ENCODE measurements at places on chromosomes 12 and 14. TPM values are rescaled to one million over a fixed set of nuclear protein-coding genes. Genes with fewer than 3 reads are reported as not detected.
A peak's percentile ranks its signal among the peaks of the same experiment; 100 is the strongest.

- H3K27me3 ChIP-seq, result no peaks in the 10 kb centered on the region
- H3K4me3 ChIP-seq, result no peak overlapping the region
- DNase-seq, result no peak
- no peak overlapping the region for H3K27ac ChIP-seq
- no peaks in the 10 kb centered on the region for H3K4me1 ChIP-seq
These were observed 68.6 kb downstream of the C12orf50 start for GRCh38 chr12:87960566-87960965.

DNA sequence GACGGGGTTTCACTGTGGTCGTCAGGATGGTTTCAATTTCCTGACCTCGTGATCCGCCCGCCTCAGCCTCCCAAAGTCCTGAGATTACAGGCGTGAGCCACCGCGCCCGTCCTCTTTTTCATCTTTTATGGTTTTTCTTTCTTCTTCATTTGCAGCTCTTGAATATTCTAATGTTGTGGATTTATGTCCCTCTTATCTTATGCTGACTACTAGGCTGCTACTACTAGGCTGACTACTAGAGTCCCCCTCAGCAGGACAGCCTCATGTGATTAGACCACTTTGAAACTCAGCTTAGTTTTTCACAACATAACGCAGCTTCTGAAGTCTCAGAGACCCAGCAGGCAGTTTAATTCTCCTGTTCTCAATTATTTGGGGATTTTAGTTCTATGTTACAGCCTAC lies 857 bp upstream of the CLEC4E start:
- H3K4me3 ChIP-seq, result no peak overlapping the region
- H3K27ac ChIP-seq, result no peak overlapping the region
- peaks cover 7% of the 10 kb centered on the region for H3K27me3 ChIP-seq

DNA sequence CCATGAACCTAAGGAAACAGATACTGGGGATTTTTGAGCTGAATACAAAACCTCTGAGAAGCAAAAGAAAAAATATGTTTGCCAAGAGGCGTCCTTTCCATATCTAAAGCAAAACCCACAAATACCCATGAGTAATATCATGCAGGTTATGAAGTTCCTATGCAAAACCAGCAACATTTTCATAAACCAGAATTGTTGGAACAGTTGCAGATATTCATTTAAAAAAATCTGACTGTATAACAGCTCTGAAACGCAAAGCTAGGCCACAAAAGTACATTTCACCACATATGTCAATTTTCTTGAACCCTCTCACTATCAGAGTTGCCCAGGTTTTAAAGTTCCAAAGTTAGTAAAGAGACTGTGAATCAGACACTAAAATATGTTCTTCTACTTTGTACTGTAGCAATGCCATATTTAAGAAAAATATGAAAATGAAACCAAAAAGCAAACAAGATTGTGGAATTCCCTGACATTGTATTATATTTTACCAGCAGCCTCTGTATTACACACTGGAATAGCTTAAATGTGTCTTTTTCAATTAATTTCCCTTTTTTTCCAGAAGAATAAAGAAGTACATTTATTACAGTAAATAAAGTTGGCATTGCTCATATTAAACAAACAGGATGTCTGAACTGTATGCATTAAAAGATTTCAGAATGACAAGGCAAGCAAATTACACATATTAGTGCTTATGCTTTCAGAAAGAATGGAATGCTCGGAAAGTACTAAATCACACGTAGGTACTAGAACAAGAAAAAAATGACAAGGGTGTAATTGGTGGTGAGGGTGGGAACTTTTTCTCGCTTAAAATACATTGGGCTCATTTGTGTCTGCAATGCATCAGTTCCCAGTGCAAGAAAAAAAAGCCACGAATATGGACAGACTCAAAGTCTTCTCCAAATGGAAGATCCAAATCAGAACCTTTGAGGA lies 33.6 kb upstream of the HIF1A start:
- no peak overlapping the region for H3K4me3 ChIP-seq

DNA sequence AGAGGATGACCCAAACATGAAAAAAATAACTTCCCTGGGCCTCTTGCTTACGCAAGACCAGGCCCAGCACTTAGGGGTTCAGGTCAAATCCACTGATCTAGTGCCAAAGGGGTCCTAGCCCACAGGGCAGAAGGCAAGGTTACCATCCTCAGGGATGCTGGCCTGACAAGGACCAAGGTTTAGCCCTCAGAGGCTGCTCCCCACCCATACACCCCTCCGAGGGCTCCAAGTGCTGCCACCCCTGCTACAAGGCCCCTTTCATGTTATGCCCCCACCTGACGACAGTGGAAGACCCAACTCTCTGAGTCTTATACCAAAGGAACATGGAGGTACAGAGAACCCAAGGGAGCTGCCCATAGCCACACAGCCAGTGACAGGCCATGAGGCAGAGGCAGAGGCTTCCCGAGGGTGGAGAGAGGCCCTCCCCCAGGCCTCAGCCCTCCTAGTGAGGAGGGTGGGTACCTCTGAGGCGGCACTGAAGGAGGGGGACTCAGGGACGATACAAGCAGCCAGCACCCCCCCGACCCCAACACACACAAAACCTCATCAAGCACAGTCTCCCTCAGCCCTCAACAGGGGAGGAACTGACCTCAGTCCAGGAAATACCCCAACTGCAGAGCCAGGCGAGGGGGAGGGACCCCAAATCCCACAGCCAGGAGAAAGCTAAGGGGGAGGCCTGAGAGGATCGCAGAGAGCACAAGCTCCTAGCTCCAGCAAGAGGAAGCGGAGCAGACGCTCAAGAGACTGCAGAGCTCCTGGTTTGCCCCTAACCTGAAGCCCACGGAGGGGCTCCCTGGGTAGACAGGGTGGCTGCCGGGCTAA lies 37.0 kb downstream of the ANAPC7 start:
- no peak overlapping the region for H3K27ac ChIP-seq
- DNase-seq, result no peak

DNA sequence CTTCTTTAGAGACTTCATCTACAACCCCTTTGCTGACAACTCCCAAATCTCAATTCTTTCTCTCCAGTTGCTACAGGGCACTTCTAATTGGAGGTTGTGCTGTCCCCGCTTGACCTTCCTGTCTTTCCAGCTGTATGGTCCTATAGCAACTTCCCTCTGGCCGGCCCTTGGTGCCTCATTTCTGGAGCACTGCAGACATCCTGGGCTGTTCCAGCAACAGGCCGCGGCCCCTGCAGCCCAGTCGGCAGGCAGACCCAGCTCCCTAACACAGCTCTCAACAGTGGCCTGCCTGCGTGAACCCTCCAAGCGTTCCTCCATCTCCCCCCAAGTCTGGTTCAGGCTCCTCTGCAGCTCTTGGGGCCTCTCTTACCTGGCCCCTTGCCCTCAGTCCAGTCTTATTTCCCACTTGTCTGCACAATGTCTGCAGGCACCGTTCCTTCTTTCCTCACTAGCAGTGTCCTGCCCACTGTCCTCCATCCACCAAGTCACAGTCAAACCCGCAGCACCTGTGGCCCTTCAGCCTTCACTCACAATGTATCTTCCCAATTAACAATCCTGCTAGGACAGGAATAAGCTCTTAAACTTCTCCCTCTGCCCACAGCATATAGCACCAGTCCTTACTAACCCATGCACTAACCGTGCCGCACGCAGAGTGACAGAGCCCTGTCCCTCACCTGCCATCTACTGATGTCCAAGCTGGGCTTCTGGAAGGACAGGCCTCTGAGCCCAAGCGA lies 1.6 kb upstream of the EML1 start:
- no peak overlapping the region for H3K4me3 ChIP-seq
- H3K4me1 ChIP-seq, result peaks cover 8% of the 10 kb centered on the region
- no peak overlapping the region for H3K27ac ChIP-seq
- no peaks in the 10 kb centered on the region for H3K27me3 ChIP-seq

DNA sequence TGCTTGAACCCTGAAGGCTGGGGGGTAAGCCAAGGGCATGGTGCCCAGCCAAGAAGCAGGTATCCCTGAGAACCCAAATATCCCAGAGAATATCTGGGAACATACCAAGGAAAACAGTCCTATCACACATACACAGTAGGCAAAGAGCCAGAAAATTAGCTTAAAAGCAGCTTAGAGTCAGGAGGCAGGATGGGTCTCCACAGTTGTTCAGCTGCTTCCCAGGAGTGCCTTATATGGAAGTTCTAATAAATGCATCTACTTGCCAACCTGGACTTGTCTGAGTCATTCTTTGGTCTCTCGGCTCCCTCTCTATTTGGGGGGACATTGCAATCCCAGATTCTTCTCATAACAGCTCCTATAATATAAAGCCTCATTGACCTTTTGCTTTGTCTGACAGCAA lies 9.0 kb upstream of the GPR135 start:
- peaks cover 63% of the 10 kb centered on the region for H3K36me3 ChIP-seq
- H3K27me3 ChIP-seq, result no peaks in the 10 kb centered on the region
- no peak overlapping the region for H3K27ac ChIP-seq
- H3K4me1 ChIP-seq, result no peaks in the 10 kb centered on the region
- no peak overlapping the region for H3K4me3 ChIP-seq

DNA sequence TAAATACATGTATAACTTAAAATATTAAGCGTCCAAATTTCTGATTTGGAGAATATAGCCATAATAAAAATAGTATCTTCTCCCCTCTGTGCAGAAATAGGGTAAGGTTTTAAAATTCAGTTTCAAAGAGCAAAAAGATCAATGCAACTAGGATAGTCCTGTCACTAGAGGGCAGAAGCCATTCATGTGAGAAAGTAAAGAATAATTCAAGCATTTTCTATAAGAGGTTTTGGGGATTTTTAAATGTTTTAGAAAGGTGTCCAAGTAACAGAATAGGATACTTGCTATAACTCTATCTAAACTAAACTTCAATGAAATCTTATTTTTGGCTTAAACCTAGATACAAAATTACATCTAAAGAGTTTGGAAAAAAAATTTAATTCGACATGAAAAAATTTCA lies 50.3 kb downstream of the ADAMTS20 start:
- no peaks in the 10 kb centered on the region for H3K36me3 ChIP-seq
- H3K27ac ChIP-seq, result no peak overlapping the region
- H3K4me1 ChIP-seq, result no peaks in the 10 kb centered on the region

DNA sequence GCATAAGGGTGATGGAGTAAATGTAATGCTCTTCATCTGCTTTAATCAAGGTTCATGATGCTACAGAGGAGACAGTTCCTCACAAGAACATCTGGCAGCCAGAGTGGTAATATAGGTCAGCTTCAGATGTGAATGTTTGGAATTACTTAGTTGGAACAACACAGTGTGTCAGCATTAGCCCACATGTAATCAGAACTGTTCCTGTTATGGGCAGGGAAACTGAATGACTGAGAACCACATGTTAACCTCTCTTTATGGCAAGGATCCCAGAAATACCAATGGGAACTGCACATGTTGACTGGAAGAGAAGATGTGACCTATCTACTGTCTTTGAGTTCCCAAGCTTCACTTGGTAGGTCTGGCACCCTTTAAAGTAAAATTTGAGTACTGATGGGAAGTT lies 390.1 kb upstream of the PDE3A start:
- H3K4me3 ChIP-seq, result no peak overlapping the region
- H3K4me1 ChIP-seq, result no peaks in the 10 kb centered on the region
- DNase-seq, result no peak
- no peak overlapping the region for H3K27ac ChIP-seq

DNA sequence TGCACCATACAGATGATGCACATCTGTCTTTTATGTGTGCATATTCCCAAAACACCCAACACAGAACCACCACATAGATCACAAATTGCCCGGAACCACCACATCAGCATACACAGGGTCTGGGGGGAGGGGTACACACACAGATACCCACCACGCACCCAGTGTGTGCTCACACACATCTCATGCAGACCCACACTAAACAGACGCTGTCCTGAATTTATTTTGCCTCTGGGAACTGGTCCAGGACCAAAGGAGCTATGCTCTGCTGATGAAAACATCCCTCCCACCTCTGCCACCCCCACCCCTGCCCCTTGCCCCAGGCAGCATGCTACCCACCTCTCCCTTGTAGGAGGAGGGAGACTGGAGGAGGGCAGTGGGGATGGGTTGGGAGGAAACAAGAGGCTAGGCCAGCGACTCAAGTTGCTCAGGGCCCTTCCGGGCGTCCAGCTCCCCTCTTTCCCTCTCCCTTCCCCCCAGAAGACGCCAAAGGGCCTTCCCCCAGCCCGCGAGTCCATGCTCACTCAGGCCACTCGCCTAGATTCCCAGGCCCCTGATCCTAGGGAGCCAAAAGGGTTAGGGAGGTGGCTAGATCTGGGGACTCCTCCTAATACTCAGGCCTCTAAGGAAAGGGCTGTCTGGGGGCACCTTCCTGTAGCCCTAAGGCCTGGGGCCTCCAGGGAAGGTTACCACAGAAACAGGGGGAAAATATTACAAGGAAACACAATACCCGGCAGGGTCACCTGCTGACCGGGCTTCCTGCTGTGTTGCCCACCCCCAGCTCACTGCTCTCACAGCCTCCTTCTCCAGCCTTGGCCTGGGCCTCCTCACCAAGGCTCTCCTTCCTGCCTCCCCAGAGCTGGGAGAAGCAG lies 3.1 kb downstream of the HDAC7 start:
- no peak overlapping the region for H3K27ac ChIP-seq
- H3K4me3 ChIP-seq, result peak overlapping the region; percentile 6
- H3K4me1 ChIP-seq, result peaks cover 75% of the 10 kb centered on the region
- no peaks in the 10 kb centered on the region for H3K27me3 ChIP-seq
- 0 out of 2 replicates have a peak, but pooled peaks cover under 1% of the 10 kb centered on the region for H3K36me3 ChIP-seq

DNA sequence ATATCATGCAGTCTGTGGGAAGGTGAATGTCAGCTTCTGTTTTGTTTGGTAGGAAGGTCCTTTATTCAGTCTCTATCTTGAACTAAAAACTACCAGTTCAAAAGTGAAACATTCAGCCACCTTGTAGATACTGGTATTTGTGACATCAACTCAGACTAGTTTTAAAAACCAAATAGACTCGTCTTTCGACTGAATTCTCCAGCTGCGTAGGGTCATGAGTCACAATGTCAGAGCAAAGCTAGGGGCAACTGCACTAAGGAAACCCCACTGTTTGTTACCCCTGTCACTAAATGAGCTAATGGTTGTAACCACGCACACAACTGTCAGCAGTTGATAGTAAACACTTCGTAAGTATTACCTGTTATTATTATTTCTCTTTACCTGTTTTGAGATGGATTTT lies 144.6 kb downstream of the PRIMA1 start:
- H3K4me3 ChIP-seq, result no peak overlapping the region
- H3K36me3 ChIP-seq, result no peaks in the 10 kb centered on the region
- H3K27ac ChIP-seq, result no peak overlapping the region
- H3K4me1 ChIP-seq, result no peaks in the 10 kb centered on the region

The OTOGL gene
- not detected for total RNA-seq

- H3K36me3 ChIP-seq, result no peaks in the 10 kb centered on the region
- no peak for DNase-seq
- H3K27ac ChIP-seq, result no peak overlapping the region
- H3K4me1 ChIP-seq, result no peaks in the 10 kb centered on the region
- no peak overlapping the region for H3K4me3 ChIP-seq
These were observed 35.2 kb downstream of the MVK start for GRCh38 chr12:109608793-109609192.

GRCh38 chr12:12693111-12693671 lies 2.8 kb downstream of the GPR19 start:
- peaks cover 11% of the 10 kb centered on the region for H3K4me1 ChIP-seq
- no peaks in the 10 kb centered on the region for H3K27me3 ChIP-seq
- H3K36me3 ChIP-seq, result no peaks in the 10 kb centered on the region
- no peak for DNase-seq
- no peak overlapping the region for H3K27ac ChIP-seq
- no peak overlapping the region for H3K4me3 ChIP-seq
